ENCODE measurements at places on chromosomes 5 and 9.

DNA sequence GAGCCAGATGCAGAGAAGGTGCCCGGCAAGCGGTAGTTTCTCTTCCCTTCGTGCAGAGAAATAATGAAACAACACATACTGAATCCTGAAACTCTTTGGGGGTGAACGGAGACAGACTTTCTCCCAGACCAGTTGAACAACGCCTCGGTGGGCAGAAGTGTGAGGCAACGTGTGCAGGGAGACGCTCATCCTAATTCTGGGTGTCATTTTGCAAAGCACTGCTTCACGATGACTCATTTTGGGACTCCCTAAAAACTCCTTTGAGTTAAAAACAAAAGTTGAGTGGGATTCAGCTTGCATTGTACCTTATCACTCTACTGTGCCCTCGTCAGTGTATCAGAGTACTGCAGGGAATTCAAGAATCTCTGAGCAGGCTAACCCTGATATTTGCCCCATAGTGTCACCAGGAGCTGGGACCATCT, 3.5 kb upstream of the NEK6 start:
- no peak for DNase-seq

DNA sequence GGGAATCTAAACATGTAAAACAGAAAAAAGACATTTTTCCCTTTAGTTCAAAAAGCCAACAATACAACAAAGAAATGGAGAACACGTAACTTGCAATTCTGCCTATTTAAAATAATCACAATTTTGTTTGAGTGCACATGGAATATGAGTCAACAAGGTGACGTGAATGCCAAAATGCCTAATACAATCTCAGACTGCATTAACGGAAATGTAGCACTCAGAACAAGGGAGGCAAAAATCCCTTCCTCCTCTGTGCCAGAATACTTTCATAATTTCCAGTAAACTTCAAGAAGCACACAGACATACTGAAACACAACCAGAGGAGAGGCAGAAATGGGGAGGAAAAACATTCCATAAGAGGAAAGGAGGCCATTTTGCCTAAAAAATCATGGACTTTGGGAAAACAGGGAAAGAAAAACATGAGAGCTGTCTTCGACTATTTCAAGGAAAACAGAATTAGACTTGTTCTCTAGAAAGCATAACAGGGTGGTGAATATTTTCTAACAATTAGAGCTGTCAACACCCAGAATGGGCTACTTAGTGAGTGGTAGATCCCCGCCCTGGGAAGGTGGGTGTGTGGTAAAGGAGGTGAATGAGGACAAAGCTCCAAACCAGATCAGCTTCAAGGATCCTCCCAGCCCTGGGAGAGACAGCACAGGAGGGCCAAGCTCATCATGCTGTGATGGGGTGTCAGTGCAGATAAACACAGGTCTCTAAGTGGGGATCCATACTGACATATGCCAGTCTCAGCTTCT, 48.2 kb downstream of the ABCA1 start:
- no peak for DNase-seq

GRCh38 chr5:133459474-133460160, 152.7 kb downstream of the FSTL4 start:
- no peak for DNase-seq

- DNase-seq = no peak
Observed at GRCh38 chr5:31237174-31237573, 43.7 kb downstream of the CDH6 start.

DNA sequence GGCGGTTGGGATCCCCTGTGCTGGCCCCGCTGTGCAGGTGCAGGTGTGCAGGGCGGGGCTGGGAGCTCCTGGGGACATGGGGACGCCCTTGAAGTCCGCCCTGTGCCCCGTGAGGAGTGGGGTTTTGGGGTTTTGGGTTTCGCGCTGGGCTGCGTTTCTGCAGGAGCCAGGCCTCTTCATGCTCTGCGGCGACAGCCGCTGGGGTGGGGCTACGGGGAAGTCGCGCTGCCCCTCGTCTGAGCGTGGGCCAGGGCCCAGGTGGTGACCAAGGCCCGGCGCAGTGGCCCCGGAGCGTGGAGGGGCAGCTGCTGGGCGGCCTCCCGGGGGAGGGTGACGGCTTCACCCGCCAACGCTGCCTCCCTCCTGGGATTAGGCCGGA, 47.8 kb upstream of the IRX4 start:
- DNase-seq = no peak

DNA sequence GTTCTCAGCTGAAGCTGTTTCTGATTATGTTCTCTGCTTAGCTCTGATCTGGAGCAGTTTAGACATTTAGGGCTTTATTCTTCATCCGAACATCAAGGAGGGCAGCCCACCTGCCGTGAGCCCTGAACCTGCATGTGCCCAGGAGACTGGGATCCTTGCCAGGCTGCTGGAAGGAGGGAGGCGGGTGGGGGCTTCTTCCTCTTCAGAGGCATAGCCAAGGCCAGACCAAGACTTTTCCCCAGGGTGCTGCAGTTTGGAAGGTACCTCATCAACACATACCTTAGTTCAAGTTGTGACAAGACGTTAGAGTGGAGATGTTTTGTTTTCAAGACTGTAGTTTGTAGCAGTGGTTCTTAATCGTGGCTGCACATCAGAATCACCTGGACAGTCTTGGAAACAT, 64.9 kb downstream of the RALGPS1 start:
- no peak for DNase-seq

- no peak for DNase-seq
Observed at GRCh38 chr9:4111233-4112008, 188.4 kb downstream of the GLIS3 start.

GRCh38 chr5:91313757-91314673, 69.1 kb downstream of the ARRDC3 start:
- peak; percentile 97 for DNase-seq

DNA sequence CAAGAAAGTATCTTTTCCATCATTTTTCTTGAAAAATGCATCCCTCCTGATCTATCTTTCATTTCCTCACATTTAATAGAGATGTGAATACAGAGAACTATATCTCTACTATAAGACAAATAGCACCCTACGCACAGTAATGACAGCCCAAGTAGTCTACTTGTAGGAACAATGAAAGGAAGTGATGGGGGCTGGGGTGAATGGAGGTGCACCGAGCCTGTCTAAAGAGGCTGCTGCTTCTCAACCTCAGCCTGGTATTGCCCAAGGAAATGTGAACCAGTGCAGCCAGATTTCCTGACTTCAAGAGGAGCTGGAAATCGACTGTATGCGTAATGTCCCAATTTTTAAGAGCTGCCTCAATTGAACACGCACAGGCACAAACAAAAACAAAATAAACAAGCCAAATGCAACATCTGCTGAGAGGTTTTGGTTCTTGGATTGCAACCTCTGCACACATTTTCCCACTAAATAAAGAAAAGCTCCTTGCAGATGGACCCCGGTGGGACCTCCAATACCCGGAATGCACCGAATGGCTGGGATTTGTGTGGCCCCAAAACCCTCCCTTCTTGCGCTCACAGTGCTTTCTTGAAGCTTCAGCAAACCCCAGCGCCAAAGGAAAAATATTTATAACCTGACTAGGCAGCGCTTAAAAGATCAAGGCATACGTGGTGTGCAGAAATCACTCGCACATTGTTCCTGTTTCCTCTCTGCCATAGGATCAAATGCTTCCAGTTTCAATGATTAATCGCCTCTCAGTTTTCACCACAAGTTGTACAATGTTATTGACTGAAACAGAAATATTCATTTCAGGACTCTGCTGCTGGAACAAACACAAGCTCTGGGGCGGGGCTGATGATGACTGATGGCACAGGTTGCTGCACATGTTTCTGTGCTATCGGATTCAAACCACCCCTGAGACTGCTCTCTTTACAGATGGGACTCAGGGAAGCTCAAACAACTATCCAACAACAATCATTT, 68.3 kb downstream of the KCNIP1 start:
- DNase-seq = peak; percentile 55

DNA sequence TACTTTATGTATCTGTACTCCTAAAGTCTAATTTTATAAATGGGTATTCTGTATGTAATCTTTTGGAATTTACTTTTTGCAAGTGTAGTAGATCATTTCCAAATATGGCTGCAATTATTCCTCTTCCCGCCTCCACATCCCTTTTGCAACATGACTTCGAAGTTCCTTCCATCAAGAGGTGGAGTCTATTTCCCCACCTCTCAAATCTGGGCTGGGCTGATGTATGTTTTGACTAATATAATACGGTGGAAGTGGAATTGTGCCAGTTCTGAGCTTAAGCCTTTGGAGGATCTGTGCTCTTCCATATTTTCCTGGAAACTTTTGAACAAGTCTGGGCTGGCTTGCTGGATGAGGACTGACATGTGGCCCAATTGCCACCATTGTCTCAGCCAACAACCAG, 155.9 kb downstream of the FGF18 start:
- no peak for DNase-seq

GRCh38 chr9:86924206-86924605, 23.1 kb downstream of the GAS1 start:
- DNase-seq = no peak

GRCh38 chr5:40716000-40716399, 36.3 kb downstream of the PTGER4 start:
- DNase-seq = no peak

DNA sequence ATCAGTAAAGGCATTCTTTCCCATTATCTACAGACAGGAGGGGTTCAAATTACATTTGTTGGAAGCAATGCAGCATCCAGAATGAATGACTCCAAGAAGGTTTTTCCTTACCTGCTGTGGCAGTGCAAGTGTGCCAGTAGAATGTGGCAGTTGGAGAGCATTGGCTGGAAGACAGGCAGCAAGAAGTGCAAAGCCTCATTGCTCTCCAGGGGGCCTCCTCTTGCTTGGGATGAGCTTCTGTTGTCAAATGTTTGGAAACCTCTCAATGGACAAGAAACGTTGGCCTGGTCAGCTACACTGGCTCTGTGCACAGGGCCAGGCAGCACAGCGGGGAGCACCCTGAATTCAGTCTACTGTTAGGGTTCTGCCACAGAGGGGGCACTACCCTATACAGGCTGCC, 226.6 kb downstream of the ADCY2 start:
- no peak for DNase-seq

GRCh38 chr9:71814226-71814625, 45.9 kb upstream of the CEMIP2 start:
- no peak for DNase-seq

- DNase-seq = peak; percentile 49
Observed at GRCh38 chr5:42057254-42057690, 132.2 kb downstream of the FBXO4 start.

GRCh38 chr9:13107008-13107407, 172.5 kb downstream of the MPDZ start:
- no peak for DNase-seq

GRCh38 chr5:5077236-5077635, 62.9 kb upstream of the ADAMTS16 start:
- DNase-seq = no peak

DNA sequence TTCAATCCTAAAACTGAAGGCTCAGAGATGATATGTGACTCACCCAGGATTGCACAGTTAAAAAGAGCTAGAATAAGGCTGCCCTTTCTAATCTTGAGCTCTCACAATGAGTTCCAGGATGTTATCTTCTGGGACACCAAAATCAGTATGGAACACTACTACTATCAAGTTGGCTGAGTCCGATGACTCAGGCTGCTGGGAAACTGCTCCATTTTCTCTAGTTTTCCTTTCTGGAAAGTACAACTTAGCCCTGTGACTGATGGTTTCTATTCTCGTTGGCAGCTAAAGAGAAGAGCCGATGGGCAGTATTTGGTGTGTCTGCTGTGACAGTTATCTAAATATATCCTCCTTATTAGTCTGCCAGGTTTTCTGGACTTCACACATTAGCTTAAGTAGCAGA, 37.9 kb upstream of the DPYSL3 start:
- no peak for DNase-seq

GRCh38 chr5:8070138-8070537, 201.2 kb downstream of the MTRR start:
- DNase-seq = no peak

DNA sequence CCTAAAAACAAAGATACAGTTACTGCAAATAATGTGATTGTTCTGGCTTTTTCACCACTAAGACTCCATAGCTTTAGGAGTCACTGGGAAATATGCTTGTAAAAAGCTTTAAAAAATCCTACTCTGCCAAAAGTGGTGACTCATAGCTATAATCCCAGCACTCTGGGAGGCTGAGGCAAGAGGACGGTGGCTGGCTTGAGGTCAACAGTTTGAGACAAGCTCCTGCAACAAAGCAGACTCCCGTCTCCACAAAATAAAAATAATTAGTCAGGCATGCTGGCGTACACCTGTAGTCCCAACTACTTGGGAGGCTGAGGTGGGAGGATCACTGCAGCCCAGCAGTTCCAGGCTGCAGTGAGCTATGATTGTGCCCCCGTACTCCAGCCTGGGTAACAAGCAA, 406.4 kb downstream of the HTR1A start:
- DNase-seq = no peak

DNA sequence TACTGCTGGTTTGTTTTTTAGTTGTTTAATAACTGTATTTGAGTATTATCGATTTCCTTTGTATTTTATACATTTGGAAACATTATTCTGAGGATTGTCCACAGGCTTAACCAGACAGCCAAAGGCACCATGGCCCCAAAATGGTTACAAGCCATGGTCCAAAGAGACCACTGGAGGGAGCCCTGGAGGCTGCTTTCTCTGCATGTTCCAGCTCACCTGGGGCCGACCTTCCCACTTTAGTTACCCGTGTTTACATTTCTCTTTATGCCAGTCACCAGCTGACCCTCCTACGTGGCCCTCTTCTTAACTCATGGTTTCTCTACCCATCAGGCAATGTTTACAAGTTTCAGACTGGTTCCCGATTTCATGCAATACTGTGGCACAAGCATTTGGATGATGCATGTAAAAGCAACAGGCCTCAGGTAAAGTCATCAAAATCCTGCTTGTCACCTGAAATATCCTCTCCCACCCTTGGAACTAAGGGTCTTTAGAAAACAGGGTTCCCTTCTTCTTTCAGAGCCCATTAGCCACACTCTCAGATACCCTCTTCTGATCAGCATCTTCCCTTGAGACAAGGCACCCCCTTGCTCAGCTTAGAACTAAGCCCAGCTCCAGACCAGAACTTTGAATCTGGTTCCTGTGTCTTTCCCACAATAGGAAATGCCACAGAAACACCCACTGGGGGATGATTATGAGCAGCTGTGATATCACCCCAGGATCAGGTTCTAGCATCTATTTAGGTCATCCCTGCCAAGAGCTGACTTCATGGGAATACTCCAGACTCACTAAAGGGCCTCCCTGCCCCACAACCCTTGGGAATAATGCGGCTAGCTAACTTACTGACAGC, 49.9 kb upstream of the GARNL3 start:
- DNase-seq = peak; percentile 46

GRCh38 chr9:90419221-90419851, 223.3 kb downstream of the DIRAS2 start:
- no peak for DNase-seq

- no peak for DNase-seq
Observed at GRCh38 chr5:14357441-14357840, 214.3 kb downstream of the TRIO start.

DNA sequence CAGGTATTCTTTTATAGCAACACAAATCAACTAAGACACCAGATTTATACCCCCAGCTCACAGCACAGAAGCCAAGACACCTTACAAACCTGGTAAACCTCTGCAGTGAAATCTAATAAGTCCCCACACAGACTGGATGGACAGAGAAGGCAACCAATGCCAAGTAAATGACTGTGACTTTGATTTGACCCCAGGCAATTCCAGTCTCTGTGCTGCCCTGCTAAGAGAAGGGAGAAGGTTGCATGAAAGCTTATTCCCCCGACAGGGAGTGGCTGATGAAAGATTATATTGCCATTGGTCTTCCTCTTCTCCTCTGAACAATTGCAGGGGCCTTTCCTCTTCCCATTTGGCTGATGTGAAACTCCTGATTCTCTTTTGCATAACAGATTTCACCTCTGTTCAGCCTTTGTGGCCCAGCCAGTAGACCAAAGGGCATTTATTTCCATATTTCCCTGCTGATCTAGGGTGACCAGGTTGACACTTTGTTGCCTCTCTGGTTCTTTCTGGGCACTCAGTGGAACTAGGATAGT, 107.6 kb downstream of the ADRB2 start:
- DNase-seq = no peak
